HepG2 (cell line): ENCODE measurements at places on chromosomes 1 and 21. TPM values are rescaled to one million over a fixed set of nuclear protein-coding genes. Genes with fewer than 3 reads are reported as not detected.

DNA sequence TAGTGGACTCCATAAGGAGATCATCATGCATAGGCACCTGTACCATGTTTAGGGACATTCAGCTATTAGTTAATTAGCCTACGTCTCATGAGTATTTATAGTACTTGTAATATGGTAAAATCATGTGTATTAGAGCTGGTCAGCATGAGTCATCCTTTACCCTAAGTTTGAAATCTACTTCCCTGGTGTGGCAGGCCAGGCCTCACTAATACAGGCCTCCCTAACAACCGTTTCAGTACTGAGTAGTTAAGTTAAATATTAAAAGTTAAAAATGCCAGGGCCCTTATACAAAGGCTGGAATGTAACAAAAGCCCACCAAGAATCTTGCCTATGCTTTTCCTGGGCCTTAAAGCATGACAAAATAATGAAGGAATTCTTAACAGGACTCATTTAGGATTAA lies 356.3 kb upstream of the DPYD start:
- DNase-seq, result no peak

GRCh38 chr21:45304945-45305344 lies 17.2 kb upstream of the POFUT2 start:
- no peak for DNase-seq

DNA sequence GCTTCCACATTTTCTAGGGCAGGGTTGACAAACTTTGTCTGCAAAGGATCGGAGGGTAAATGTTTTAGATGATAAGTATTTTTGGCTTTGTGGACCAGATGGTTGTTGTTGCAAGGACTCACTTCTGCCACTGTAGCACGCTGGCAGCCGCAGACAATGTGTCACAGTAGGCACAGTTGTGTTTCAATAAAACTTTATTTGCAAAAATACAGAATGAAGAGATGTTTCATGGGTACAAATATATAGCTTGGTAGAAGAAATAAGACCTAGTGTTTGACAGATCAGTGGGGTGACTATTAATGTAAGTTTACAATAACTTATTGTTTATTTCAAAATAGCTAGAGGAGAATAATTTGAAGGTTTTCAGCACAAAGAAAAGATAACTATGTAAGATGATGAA lies 127.8 kb downstream of the GRIK3 start:
- no peak for DNase-seq

GRCh38 chr1:52190500-52191252 lies 48.8 kb downstream of the ZFYVE9 start:
- no peak for DNase-seq

GRCh38 chr1:3924186-3924824 lies 24.2 kb upstream of the C1orf174 start:
- no peak for DNase-seq

- no peak for DNase-seq
These were observed 664.4 kb downstream of the MATN1 start for GRCh38 chr1:30058970-30059369.

DNA sequence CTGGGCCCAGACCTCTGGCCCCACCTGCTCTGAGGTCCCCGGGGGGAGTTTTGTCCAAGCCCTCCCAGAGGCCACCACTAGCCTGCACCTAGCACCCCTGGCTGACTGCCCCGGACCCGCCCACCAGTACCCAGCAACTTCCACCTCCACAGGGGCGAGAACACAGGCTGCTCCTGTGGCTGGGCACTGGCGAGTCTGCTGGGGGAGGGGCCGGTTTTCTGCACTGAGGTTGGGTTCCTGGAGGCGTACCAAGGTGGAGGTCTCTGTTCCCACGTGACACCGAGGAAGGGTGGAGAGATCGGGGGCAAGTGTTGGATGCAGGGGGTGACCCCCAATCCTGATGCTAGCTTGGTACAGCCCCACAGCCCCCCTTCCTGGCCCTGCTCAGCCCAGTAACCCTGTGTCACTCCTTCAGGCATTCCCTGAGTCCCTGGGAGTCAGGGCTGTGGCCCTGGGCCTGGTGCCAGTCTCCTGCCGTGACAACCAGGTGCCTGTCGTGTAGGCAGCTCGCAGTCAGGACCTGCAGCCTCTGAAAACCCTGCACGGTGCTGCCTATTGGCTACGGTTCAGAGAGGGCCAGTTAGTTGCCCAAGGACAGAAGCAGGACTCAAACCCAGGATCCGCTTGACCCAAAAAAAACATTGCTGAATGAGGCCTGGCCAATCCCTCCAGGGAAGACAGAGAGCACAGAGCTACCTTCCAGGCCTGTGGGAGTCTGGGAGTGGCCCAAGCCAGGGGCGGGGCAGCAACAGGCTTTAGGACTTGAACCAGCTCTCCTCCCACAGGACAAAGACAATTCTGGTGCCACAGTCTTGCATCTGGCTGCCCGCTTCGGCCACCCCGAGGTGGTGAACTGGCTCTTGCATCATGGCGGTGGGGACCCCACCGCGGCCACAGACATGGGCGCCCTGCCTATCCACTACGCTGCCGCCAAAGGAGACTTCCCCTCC lies 3.1 kb downstream of the ESPN start:
- no peak for DNase-seq

- no peak for DNase-seq
These were observed 11.1 kb downstream of the QSOX1 start for GRCh38 chr1:180165509-180166435.

Gene MAP1LC3C
- not detected in 2 replicates for polyA plus RNA-seq

GRCh38 chr1:28229089-28229488 lies 3.7 kb downstream of the DNAJC8 start:
- DNase-seq, result no peak

Gene TNFRSF4
- polyA plus RNA-seq, result 0.21 TPM in 1 of 2 replicates, not detected in the other

Gene RGSL1
- polyA plus RNA-seq, result not detected in 2 replicates

Gene UTS2
- not detected in 2 replicates for polyA plus RNA-seq

GRCh38 chr21:28230559-28230958 lies 762.1 kb downstream of the LTN1 start:
- no peak for DNase-seq

DNA sequence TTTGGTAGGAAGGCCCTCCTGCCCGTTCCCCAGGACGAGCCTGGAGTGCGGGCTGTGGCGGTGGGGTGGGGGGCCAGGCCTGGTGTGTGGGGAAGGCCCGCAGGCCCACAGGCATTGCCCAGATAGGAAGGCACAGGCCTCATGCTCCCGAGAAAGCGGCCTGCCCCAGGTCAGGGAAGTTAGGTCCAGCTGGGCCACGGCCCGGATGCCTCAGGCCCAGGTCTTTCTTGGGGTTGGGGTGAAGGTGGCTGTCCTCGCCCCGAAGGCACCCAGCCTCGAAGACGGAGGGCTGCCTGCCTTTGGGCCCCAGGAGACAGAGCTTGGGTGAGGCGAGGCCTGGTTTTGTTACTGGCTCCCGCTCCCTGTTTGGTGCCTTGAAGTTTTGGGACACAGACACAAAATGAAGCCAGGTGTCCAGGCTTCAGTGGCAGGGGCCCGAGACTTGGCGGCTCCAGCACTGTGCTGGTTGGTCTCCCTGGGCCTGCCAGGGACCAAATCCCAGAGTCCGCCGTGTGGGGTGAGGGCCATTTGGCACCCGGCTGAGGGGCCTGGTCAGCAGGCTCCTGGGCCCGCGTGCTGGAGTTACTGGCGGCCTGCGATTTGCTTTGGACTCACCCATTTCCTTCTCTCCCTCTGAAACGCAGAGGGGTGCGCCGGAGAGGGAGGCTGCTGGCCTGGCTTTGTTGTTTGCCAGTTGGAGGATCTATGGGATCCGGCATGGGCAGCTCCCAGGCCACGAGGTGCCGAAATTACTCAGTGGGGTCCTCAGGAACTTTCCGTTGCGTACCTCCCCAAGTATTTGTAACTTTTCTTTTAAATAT lies 2.0 kb downstream of the SKI start:
- no peak for DNase-seq

DNA sequence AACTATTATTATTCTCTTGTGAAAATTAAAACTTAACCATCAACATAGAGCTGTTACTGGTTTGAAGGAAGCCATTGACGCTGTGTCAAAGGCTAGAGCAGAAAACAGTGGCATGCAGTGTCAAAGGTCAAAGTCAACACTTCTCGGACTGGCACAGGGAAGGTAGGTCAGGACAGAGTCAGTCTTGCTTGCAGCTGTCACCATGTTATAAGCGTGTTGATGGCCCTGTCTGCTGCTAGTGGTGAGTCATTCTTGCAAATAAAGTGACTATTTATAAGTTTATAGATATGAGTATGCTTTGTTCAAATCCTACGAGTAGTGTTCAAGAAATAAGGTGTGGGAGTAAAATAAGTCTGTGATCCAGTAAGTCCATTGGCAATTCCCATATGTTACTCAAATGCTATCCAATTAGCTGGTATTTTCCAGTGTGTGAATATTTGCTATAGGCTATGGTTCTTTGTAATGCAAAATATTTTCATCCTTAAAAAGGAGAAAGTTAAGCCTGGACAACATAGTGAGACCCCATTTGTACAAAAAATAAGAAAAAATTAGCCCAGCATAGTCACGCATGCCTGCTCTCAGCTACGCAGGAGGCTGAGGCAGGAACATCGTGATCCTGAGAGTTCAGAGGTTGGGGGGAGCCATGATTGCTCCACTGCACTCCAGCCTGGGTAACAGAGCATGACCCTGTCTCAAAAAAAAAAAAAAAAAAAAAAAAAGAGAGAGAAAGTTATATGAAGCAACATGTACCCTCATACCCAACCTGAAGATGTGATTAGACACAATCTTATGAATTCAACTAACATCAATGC lies 26.3 kb upstream of the TINAGL1 start:
- DNase-seq, result peak; percentile 50
